ENCODE measurements at places on chromosomes 16 and 17.

GRCh38 chr17:7329997-7330637, 982 bp upstream of the NEURL4 start:
- DNase-seq, result peak; percentile 38

DNA sequence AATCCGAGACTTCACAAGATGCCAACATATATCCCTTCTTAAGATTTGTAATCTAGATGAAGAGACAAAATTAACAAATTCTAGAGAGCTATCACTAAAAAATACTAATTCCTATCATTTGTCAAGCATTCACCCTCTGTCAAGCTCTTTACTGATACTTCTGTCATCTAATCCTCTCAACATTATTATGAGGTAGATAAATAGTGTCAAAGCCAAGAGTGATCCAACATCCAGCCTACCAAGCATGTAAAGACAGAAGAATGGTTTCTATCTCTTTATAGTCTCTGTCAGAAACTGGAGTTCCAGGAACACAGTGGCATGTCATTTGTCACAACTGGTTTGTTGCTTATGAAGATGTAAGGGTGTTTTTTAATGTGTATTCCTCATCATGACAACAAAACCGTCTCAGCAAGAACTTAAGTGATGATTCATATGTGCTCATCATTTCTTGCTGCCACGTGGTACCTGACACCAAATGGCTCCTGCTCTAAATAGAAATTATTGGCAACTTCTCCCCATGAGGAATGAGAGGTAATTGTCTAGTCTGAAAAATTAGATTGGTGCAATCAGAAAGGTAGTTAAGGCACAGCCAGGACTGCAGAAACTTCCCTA, 196.8 kb downstream of the TOX3 start:
- DNase-seq, result no peak

DNA sequence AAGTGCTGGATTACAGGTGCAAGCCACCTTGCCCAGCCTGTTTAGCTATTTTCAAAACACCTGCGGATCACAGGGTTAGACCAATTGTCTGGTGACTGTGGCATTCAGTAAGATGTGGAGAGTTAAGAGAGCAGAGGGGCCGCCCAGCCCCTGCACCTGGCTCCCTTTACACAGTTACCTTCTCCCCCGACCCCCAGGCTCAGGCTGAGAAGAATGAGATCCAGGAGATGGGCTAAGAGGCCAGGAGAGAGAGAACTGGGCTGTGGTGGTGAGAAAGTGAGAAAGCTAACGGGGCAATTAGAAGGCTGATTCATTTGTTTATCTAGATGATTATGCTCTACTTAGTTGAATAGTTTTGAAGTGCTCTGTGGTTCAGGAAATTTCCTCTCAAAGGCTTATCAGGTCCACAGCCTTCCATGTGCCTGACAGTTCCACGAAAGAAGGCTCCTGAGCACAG, 67.8 kb upstream of the AXIN2 start:
- no peak for DNase-seq

GRCh38 chr17:28960256-28961061, 9.1 kb upstream of the PHF12 start:
- no peak for DNase-seq

GRCh38 chr16:57051696-57052228, 40.6 kb upstream of the CPNE2 start:
- DNase-seq, result no peak

GRCh38 chr17:9862220-9862619, 36.5 kb downstream of the GLP2R start:
- DNase-seq, result no peak

GRCh38 chr16:4925791-4926190, 11.2 kb downstream of the PPL start:
- DNase-seq, result no peak

DNA sequence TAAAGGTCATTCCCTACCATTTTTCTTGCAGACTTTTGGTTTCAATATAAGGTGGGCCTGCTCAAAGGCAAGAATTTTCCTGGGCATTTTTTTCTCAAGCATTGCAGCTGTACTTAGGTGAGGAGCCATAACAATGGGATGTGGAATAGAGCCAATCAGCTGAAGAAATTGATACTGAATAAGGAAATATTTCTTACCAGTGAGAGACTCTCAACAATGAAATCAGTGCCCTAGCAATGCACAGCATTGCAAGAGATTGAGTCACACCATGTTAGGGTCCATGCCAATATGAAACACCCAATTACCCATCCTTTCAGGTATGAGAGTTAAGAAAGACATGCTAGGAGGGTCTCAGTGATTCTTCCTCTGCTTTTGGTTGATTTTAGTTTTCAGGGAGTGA, 237.6 kb downstream of the SOX9 start:
- no peak for DNase-seq

DNA sequence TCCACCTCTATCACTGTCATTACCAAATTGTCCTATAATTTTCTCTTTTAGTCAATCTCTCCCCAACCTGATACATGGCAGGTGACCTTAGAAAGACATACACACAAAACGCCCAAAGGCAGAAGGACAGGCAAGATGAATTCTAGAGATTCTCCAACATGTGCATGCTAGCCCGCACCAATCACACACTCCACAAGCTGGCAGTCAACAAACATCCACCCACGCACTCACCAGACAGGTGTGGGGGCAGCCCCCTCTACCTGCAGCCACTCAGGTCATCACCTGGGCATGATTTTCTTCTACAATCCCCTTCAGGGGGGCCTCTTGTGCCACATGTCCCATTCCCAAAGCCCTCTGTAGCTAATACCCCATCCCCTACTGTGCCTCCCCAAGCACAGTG, 9.5 kb downstream of the MPP2 start:
- DNase-seq, result no peak
